Choroid plexus epithelial cell (primary cell): ENCODE measurements at places on chromosomes 16 and 17.

DNA sequence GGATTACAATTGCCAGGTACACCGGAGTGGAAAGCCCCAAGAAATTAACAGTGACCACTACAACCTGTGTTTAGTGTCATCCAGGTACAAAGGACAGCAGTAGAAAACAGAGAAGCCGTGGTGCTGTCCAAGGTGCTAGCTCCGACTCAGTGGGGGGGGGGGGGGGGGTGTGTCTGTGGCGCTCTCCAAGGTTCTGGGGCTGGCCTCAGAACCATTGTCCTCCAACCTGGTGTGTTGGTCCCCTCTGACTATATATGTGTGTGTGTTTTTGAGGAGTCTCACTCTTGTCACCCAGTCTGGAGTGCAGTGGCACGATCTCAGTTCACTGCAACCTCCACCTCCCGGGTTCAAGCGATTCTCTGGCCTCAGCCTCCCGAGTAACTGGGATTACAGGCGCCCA is 5.8 kb upstream of the ZNF23 start:
- peak; percentile 42 for DNase-seq

- DNase-seq: no peak
These were observed 16.6 kb upstream of the CES1 start for GRCh38 chr16:55849536-55849935.

GRCh38 chr17:56260376-56261002 is 107.2 kb downstream of the ANKFN1 start:
- DNase-seq: no peak

GRCh38 chr17:56751145-56751738 is 82.5 kb downstream of the C17orf67 start:
- no peak for DNase-seq

DNA sequence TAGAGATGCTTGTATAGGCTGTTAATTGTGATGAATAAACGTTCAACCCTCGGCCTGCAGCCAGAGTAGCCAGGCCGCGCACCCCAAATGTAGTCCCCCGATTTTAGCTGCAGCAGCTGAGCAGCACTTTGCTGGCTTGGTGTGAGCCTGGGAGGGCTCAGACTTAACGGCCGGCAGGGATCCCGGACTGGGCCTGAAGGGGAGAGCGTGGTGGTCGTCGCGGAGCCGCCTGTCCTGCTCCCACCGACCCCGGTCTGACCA is 11.9 kb downstream of the ZNF629 start:
- DNase-seq: no peak

DNA sequence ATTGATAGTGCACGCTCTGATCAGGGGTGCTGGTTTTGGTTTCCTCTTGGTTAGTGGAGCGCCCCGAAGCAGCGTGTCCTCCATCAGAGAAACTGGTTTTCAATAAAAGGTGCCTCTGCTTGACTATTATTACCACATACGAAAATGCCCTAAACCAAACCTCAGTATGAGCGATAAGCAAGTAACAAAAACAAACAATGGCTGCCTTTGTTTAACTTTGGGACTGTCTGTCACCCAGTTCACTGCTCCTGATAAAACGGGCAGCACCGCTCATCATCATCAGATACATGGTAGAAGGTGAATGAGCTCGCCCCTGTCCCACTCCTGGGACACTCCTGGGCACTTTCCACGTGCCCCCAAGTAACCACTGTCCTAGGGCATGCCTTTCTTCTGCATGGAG is 24.0 kb downstream of the DUSP14 start:
- DNase-seq: no peak

DNA sequence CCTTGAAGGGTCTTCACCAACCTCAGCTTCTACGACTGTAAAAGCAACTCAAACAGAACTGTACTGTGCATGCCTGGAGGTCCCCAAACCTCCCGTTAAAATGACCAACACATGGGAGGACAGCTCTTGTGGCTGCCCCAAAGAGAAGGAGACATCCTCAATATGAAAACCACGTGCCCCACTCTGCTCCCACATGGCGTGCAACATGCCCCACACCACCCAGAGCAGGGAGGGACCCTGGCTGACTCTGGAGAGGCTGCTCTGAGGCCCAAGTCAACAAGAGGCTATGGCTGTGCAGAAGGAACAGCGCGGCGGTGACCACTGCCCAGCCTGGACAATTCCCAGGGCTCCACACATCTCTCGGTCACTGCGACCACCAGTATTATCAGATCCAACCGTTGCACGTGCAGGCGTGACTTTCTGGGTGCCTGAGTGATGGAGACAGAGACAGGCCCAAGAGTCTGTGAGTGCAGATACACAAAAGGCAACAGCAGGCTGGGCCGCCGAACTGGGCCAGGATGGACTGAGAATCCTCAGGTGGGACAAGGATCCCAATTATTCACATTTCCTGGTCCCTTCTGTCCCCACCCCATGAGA is 1.4 kb downstream of the PLD6 start:
- DNase-seq: no peak

- no peak for DNase-seq
These were observed 411 bp downstream of the GGT6 start for GRCh38 chr17:4559966-4560365.

DNA sequence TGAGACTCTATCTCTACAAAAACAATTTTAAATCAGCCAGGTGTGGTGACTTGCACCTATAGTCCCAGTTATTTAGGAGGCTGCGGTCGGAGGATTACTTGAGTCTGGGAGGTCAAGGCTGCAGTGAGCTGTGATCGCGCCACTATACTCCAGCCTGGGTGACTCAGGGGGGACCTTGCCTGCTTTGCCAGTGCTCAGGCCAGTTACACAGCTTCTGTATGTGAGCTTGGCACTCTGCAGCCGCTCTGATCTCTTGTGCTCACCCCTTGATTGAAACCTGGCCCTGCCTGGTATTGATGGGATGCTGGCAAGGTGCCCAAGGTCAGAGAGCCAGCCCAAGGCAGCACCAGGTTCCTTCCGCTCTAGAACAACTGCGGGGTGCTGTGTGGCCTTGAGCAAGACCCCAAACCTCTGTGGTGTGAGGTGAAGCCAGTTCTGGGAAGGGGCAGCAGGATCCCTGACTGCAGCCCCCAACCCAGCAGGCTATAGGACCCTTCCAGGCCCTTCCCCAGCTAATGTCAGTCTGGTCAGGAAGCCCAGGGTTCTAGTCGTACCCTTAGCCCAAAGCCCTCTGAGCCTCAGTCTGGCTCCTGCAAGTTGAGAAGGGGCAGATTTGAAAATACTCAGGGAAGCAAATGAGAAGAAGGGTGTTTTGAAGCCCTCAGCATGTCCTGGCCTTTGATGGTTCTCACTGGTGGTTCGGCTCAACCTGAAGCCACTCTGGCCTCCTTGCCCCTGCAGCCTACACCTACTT is 18.9 kb downstream of the MMP15 start:
- no peak for DNase-seq

- DNase-seq: no peak
These were observed 269.1 kb downstream of the CDH13 start for GRCh38 chr16:82895843-82896242.

DNA sequence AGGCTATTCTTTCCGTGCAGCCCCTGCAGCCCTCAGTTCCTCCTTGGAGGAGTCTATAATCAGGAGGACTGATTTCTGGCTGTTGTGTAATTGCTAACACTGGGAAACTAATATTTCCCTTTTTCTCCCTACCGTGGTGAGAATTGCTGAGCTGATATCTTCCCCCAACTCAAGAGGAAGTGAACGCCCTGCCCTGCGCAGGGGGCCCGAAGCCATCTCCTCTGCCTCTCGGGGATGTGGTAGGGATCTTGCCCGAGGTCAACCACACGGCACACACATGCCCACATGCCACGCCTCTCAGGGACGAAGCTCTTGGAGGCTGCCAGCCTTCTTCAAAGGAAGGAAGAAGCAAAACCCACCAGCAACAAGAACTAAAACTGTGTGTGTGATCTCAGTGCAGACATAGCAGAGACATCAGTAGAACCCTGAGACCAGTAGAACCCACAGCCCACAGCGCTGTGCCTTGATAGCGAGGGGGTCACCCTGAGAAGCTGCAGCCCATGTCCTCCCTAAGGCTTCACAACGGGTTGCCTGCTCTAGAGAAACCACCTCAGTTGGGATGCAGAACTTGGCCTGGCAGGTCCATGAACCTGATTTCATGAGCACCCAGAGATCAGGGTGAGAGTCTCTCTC is 8.9 kb upstream of the ULK2 start:
- DNase-seq: no peak

DNA sequence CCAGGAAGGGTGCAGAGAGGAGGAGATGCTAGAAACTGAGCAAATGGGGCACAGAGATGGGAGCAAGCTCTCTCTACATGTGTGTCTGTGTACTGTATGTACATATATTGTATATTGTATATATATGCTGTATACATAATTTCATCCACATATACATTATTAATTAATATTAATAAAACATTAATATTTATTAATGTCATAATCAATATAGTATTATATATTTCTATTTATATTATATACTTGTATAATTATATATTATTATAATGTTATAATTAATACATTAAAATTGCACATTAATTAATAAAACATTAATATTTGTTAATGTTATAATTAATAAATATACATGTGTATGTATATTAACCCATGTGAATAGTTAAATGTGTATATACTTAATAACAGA is 31.5 kb upstream of the FOXF1 start:
- DNase-seq: no peak

DNA sequence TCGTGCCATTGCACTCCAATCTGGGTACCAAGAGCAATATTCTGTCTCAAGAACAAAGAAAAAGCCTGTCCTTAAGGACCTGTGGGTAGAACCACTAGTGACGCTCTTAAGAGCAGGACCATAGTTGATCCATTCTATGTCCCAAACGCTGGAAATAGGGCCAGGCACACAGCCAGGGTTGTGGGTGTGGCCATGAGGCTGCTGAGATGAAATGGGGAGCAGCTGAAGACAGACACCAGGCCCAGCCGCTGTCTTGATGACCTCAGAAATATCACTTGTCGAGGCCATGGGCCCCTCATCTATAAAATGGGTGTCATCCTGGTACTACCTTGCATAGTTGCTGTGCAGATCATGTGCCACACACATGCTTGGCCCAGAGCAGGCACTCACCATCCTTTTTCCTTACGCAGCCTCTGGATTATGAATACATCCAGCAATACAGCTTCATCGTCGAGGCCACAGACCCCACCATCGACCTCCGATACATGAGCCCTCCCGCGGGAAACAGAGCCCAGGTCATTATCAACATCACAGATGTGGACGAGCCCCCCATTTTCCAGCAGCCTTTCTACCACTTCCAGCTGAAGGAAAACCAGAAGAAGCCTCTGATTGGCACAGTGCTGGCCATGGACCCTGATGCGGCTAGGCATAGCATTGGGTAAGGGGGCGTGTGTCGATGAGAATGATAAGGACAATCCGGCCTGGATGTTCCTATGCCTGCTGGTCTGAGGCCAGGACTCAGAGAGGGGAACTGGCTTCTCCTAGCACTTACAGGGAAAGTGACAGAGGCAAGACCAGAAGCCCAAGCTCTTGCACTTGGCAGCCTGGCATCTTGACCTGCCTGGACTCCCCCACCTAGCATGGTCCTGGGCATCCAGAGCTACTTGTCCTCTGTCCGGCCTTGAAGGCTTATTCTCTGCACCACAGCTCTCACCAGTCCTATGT is 25.5 kb downstream of the CDH5 start:
- DNase-seq: no peak

DNA sequence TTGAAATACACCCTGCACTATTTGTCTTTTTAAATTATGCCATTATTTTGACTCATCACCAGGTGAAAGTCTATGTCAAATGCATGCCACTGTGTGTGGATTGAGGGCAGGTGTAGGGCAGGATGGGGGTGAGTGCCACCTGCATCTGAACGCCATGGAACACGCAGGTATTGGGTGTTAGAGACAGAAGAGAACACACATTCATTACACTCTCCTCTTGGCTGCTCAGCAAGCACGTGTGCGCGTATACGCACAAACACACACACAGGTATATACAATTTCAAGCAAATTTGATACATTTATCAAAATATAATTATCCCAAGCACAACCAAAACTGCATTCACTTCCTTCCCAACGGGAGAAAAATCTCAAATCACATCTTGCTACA is 268.9 kb downstream of the NTN1 start:
- no peak for DNase-seq

- DNase-seq: no peak
These were observed at the start of gene CACNG1 for GRCh38 chr17:67044016-67044772. TSS of gene CACNG1 (plus strand) at chr17:67044554. CDS start at chr17:67044661, 107 bp downstream.

DNA sequence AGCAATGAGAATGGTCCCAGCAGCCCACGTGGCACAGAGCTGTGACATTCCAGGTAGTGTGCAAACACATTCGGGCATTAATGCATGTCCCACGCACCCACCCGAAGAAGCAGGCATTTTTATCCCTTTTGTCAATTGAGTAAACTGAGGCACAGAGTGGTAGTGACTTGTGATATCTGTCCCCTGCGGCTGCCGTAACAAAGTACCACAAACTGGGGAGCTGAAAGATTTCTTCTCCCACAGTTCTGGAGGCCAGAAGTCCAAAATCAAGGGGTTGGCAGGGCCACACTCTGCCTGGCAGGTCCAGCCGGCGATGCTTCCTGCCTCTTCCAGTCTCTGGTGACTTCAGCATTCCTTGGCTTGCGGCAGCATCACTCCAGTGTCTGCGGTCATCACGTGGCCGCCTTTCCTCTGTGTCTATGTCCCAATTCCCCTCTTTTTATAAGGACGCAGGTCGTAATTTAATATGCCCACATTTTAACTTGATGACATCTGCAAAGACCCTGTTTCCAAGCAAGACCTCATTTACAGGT is 221.9 kb upstream of the GSE1 start:
- DNase-seq: no peak

DNA sequence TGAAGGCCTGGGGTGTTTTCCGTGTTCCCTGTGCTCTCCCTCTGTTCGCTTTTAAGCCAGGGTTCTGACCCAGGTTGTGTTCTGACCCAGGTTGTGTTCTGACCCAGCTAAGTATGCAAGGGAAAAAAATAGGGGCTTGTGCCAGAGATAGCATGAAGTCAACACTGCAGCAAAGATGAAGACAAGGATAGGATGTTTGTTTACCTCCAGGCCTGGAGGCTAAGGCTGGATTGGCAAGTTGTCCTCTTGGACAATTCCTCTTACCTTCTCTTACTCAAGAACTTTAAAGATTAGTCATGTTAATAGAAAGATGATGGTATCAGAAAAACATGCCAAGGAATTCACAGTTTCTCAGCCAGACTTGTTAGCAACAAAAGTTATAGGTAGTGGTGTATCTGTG is 19.4 kb downstream of the LYRM9 start:
- DNase-seq: peak; percentile 76

GRCh38 chr17:1007310-1008007 is 10.5 kb downstream of the TIMM22 start:
- no peak for DNase-seq

- DNase-seq: peak; percentile 98
These were observed 186.5 kb downstream of the STX8 start for GRCh38 chr17:9389111-9389527.

DNA sequence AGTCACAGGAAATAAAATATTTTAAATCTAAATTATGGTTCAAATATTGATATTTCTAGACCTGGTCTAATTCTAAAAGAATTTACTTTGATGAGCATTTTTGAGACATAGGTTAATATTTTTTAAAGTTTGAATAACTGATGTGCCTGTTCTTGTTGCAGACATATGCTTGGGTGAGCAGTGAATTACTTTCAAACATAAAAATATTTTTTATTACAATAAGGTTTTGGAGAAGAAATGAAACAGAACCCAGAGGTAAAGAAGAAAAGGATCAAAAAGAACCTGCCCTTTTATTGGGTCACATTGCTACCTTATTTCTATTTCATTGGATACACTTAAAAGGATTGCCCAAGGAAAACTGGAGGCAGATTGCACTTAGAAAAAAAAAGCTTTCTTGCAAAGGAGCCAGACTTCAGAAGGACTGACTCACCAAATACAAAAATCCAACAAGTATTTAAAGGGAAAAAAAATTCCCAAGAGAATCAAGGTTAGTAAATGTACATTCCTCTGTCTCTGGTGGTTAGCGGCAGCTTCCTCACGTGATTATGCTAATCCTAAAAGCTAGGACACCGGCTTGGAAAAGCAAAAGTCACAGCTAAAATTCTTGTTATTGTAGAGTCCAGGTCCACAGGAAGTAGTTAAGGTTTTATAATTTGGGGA is 18.5 kb downstream of the ENPP7 start:
- DNase-seq: peak; percentile 75
